SK-MEL-5 (cell line): ENCODE measurements at places on chromosomes 7 and 10. TPM values are rescaled to one million over a fixed set of nuclear protein-coding genes. Genes with fewer than 3 reads are reported as not detected.

Gene NCF1
- total RNA-seq: not detected in 2 replicates

Gene TDRD1
- total RNA-seq: not detected in 2 replicates

Gene AGBL3
- total RNA-seq: 0.69 and 0.90 TPM in 2 replicates

Gene LIPJ
- not detected in 2 replicates for total RNA-seq

Gene COL13A1
- 0.11 TPM in 1 of 2 replicates, not detected in the other for total RNA-seq

Gene SFTPA1
- not detected in 2 replicates for total RNA-seq

Gene NPC1L1
- total RNA-seq: not detected in 2 replicates

Gene DNAH11
- total RNA-seq: 0.40 and 1.7 TPM in 2 replicates

Gene TMEM139
- not detected in 2 replicates for total RNA-seq

Gene FXYD4
- not detected in 2 replicates for total RNA-seq

Gene ATG9B
- total RNA-seq: 0.13 and 0.27 TPM in 2 replicates

Gene PHYHIPL
- total RNA-seq: 3.2 and 4.3 TPM in 2 replicates

Gene ADAMTS14
- total RNA-seq: 0.16 TPM in 2 replicates

Gene BAIAP2L1
- total RNA-seq: 18.1 and 20.4 TPM in 2 replicates

Gene SOSTDC1
- total RNA-seq: 8.1 and 8.7 TPM in 2 replicates

Gene HELLS
- total RNA-seq: 24.3 and 29.1 TPM in 2 replicates

Gene ADCYAP1R1
- total RNA-seq: not detected in 2 replicates

Gene EBLN1
- 0.13 and 0.26 TPM in 2 replicates for total RNA-seq

Gene SEMA3D
- 0.95 and 1.3 TPM in 2 replicates for total RNA-seq

Gene LBX1
- total RNA-seq: not detected in 2 replicates

Gene LIPK
- not detected in 2 replicates for total RNA-seq

Gene GRM3
- total RNA-seq: not detected in 2 replicates

Gene DMBT1
- 0.32 and 0.42 TPM in 2 replicates for total RNA-seq

Gene CXCL12
- total RNA-seq: 0.37 and 0.67 TPM in 2 replicates

Gene TMEM72
- total RNA-seq: not detected in 2 replicates

Gene ZEB1
- total RNA-seq: 3.2 and 4.2 TPM in 2 replicates

Gene TMEM236
- total RNA-seq: 0.03 and 0.05 TPM in 2 replicates

Gene ADO
- 29.3 and 32.8 TPM in 2 replicates for total RNA-seq
